ENCODE measurements at places on chromosomes 12 and 14.

GRCh38 chr12:98465950-98466602 lies 49.3 kb upstream of the TMPO start:
- no peak for DNase-seq

DNA sequence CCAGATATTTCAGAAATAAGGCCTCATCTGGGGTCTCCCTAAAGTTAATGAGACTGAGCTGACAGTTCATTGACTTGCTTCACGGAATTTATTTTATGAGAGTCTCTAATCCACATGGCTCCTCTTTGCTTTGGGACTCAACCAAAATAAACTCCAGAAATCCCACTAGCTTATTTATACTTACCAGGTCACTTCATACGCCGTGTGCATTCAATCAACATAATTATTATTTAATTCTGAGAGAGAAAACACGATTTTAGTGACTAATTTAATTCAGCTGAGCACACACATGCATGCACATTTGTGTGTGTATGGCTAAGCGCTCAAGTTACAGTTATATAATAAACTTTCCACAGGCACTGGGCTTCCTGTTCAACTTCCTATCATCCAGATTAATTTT lies 333.4 kb upstream of the CCDC196 start:
- DNase-seq = peak; percentile 19

- DNase-seq = no peak
These were observed 6.5 kb upstream of the NRL start for GRCh38 chr14:24121210-24121609.

GRCh38 chr12:70094467-70094866 lies 148.8 kb upstream of the CNOT2 start:
- peak; percentile 46 for DNase-seq

DNA sequence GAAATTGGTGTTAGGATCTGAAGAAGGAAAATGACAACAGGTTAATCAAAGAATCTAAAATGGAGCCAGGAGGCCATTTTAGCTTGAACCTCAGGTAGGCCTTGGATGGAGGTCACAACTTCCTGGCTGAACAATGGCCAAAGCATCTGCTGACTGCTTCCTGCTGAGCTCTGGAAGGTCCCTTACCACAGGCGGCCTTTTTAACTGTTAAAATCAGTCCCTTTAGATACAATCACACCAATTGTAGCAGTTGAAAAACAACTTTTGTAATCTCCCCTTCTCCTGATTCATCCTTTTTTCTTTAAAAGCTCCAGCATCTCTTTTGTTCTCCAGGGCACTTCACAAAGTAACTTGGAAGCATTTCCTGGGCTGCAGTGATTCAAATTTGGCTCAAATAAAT lies 388.8 kb downstream of the PDZRN4 start:
- DNase-seq = no peak

DNA sequence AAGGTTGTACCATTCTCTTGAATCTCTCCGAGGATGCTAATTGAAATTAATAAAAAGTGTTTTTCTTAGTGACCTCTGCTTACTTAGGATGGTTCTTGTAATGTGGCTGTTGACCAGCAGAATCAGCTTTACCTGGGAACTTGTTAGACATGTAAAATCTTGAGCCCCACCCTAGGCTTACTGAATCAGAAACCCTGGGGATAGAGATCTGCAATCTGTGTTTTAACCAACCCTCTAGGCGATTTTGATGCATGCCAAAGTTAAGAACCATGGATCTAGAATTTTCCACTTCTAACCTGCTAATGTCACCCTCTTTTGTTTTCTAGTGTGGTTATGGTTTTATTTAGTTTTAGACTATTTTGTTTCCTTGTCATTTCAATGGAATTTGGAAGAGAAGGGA lies 6.5 kb downstream of the NUBPL start:
- peak; percentile 26 for DNase-seq

DNA sequence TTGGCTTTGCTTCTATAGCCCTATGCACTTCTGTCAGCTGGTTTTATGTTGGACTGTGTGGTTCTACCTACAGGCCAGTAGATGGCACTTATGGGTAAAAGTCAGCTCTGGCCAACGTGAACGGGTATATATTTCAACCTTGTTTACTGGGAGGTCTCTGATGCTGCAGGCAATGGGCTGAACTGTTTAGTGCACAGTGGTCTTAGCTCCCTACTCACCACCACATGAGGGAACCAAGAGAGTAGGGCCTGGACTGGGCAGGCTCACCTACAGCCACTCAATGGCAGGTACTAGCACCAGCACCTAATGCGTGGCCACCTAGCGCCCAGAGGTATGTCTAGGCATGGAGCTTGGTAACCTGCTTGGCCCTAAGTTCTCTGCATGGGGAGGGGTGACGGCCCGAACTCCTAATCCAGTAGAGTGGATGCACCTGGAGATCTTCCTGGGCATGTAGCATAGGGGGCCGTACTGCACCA lies 481.8 kb downstream of the TMEM117 start:
- DNase-seq = no peak
